ENCODE measurements at places on chromosomes 1 and 21.

- no peak for DNase-seq
Observed at GRCh38 chr1:6412896-6413295, 6.8 kb downstream of the HES2 start.

- DNase-seq, result no peak
Observed at GRCh38 chr1:177133977-177134538, 30.5 kb downstream of the ASTN1 start.

GRCh38 chr1:35808450-35809113, 766 bp downstream of the AGO4 start:
- DNase-seq, result peak; percentile 42

GRCh38 chr21:44407493-44407892, 47.8 kb upstream of the LRRC3 start:
- no peak for DNase-seq

DNA sequence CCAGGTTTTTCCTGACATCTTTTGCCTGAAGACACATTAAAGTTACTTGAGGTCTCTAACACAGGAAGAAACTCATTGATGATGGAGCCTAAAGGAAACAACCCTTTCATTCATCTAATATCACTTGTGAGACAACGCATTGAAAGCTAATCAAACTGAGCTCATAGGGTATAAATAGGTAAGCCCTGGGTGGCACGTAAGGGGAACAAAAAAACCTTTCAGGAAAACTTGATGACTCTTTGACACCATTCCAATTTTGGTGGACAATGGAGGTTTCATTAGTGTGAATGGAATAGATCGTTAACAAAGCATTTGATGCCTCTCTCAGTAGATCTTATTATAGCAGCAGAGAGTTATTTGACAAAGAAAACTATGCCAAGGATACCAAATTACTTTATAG, 80.7 kb upstream of the DUSP10 start:
- no peak for DNase-seq

DNA sequence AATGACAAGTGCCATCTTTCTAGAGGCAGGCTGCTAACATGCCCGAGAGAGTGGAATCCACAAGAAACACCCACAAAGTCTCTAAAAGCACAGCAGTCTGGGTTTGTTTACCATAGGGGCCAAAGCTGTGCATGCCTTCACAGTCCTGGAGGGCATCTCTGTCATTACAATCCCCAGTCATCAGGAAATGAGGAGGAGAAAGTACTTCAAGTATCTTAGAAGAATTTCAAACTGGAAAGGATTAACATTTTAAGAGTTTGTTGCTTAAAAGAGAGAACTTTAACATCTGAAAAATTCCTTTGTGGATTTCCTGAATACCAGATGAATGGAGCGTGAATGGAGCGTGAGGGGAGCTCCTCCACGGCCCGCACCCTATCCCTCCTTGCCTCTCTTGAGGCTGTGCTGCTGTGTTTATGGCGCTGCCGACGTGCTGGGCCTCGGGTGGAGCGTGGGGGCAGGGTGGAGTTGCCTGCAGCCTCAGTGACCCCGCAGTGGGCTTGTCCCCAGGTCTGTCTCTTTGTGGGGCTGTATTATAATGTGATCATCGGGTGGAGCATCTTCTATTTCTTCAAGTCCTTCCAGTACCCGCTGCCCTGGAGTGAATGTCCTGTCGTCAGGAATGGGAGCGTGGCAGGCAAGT, 23.3 kb downstream of the SLC6A17 start:
- peak; percentile 57 for DNase-seq

- DNase-seq, result no peak
Observed at GRCh38 chr1:59410457-59410856, 113.6 kb downstream of the FGGY start.
